ENCODE measurements at places on chromosomes 11 and 22. TPM values are rescaled to one million over a fixed set of nuclear protein-coding genes. Genes with fewer than 3 reads are reported as not detected.

DNA sequence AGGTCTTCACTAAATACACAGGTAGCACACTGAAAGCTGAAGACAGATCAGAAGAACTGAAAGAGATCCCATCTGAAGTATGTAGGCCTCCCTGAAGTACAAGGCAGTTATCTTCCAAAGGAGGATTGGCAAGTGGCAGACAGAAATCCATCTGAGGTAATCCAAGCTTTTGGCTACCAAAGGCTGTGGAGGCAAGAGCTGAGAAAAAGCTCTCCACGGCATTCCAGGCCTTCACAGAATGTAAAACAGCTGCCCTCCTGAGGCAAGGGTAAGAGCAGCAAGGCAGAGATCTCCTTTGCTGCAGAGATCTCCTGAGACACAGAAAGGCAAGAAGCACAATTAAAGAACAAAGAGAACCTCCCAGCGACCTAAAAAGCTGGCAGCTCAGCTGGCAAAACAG is 19.1 kb downstream of the PIK3C2A start:
- no peak for DNase-seq

- no peak for DNase-seq
These were observed 66.2 kb downstream of the ALX4 start for GRCh38 chr11:44243595-44244343.

Gene PRRG4
- total RNA-seq = 2.0 TPM

DNA sequence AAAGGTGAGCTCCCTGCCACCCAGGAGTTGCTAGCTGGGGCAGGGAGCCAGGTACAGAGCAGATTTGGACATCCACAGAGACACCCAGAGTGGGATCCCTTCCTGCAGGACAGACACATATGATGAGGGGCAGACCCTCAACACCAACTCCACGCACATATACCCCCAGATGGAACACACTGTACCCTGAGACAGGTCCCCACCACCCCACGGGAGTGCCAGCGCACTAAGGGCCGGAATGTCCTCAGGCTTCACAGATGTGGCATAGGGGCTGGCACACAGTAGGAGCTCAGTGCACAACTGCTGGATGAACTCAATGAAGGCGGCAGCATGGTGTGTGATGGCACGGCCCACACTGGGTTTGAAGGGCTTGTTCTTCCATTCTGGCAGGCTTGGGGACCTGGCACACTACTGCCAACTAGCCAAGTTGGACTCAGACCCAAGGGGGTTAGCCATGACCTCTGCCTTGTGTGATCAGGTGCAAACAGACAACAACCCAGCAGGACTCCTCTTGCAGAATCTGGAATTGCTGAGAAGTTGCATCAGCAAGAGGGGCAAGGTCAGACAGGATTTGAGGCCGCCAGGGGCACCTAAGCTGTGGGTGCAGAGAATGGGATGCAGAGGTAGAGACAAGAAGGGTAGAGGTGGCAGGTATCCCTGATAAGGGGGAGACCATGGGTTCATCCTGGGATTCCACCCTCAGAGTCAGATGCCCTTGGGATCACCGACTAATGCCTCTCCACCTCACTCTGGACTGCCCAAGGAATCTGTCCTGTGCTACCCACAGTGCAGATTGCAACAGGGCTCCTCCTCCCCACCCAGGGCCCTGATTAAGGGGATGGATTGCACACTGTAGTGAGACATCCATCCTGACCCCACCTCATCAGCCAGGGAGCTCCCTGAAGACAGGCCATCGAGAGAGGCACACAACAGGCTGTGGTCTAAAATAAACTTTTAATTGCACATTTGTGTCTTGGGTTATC is 2.4 kb downstream of the C22orf15 start:
- DNase-seq = no peak

GRCh38 chr22:49063545-49063890 is 764.2 kb downstream of the BRD1 start:
- no peak for DNase-seq

Data from aorta (tissue), 5 donors.